ENCODE measurements at places on chromosomes 4 and X.

DNA sequence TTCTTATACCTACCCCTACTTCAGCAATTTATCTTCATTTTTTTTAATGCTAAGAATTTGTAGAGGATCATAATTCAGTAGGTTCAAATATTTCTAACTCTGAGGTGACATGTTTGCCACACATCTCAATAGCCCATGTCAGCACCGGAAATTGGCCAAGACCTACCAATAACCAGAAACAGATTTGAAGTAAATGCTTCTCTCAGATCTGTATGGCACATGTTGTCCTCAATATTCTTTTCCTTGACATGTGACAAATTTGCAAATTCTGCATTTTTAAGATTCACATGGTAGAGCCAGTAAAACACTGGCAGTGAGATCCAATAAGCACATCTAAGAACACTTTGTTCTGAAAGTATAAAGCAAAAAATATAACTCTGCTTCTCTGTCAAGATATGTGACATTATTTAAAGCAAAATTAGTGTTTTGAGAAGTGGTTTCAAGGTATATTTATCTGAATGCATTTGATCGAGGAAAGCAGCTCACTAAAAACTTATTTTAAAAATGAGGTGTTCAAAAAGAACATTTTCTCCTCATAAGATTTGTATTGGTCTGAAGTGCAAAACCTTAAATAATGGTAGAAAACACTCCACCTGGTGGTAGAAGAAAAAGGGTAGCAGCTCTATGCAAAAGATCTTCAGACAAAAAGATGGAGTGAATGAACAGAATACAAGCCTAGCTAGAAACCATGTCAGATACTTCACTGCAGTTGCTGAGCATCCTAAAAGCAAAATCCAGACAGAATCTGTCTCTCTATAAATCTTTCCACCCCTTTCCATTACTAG is 513.8 kb upstream of the FAM241A start:
- DNase-seq = peak; percentile 27

DNA sequence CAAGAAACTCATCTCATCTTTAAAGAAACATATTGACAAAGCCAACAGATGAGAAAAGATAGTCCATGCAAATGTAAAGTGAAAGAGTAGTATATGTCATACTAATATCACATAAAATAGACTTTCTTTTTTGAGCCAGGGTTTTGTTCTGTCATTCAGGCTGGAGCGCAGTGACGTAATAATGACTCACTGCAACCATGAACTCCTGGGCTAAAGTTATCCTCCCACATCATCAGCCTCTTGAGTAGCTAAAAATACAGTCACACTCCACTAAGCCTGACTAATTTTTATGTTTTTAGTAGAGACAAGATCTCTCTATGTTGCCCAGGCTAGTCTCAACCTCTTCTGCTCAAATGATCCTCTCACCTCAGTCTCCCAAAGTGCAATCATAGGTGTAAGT is 51.8 kb upstream of the TRAM1L1 start:
- peak; percentile 92 for DNase-seq

- DNase-seq = no peak
These were observed 675 bp downstream of the PRIMPOL start for GRCh38 chr4:184649971-184650855.

- DNase-seq = peak; percentile 30
These were observed 71.3 kb upstream of the ENOX2 start for GRCh38 chrX:130974323-130974722.

- DNase-seq = no peak
These were observed 69.5 kb upstream of the CT45A1 start for GRCh38 chrX:135643916-135644315.

DNA sequence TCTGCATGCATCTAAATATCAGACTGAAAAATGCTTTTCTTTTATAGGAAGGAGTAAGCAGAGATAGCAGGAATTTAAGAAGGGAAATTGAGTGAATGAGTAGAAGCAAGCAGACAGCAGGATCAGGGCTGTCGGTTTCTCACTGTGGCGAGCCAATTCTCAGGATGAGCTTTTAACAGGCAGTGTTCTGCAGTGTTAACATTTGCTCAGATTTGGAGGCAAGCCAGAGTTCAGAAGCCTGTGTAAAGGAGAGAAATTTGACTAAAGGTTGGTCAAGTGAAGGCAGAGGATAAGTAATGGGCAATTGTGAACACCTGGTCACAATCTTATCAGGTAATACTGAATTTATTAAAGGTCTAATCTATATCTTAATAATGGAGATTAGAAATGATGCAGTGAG is 133.3 kb upstream of the MAGEB16 start:
- no peak for DNase-seq

- no peak for DNase-seq
These were observed 5.1 kb downstream of the TIMP1 start for GRCh38 chrX:47587091-47587891.

DNA sequence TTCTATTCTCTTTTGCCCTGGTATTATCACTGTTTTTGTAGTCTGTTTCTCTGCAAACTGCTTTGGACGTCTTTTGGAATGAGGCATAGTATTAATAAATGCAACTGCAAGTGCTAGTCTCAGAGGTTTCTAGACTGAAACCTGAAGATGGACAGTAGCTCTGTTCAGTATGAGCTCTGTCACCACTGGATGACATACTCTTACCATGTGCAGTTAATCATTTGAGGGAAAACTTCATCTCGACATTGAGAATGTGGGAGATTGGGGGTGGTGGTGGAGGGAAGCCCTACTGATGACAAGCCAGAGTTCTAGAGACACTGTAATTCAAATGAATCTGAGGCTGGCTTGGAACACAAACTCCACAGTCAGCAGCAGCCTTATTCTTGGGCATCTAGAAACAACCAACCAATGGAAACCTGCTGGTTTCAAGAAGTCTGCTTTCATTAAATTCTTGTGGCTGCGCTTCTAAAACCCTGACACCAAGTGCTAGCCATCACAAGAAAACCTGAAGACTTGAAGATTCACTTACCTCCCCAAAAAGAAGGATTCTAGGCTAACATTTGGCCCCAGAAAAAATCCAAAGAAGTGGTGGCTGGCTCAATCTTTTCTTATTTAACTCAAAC is 161.7 kb downstream of the RASL11B start:
- DNase-seq = no peak

DNA sequence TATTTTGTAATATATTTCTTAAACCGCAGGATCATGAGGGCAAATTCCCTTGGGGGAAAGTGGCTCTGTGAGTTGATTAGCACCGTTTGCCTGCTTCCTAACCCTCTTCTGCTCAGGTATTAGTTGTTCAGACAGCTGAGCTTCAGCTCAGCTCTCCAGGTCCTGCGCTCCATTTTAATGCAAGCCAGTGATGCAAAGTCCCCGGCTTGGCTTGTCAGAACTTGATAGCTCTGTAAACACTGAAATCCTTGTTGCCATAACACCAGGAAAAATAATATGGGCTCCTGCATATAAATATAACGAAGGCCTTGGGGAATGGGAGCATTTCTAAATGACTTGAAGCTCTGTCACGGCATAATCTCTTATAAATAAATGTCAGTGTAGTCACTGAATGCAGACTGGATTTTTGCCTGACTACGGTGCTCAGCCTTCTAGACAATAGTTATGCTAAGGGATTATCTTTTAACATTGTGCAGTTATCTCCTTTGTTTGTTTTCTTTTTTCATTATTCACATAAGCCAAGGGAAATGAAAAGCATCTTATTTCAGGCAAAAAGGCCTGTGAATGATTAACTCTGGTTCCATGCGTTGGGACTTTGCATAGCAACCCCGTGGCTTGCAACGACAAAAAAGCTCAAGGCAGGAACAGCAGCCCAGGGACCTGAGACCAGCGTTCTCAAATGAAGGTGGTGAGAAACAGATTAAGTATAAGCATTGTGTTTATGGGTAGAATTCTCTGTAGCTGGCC is 253.2 kb downstream of the SPRY1 start:
- DNase-seq = peak; percentile 74

GRCh38 chr4:48670587-48670986 is 109.5 kb downstream of the FRYL start:
- DNase-seq = no peak

- DNase-seq = no peak
These were observed 27.5 kb downstream of the NSD2 start for GRCh38 chr4:1898681-1899080.

GRCh38 chr4:119526786-119527550 is 101.6 kb downstream of the PDE5A start:
- DNase-seq = no peak

DNA sequence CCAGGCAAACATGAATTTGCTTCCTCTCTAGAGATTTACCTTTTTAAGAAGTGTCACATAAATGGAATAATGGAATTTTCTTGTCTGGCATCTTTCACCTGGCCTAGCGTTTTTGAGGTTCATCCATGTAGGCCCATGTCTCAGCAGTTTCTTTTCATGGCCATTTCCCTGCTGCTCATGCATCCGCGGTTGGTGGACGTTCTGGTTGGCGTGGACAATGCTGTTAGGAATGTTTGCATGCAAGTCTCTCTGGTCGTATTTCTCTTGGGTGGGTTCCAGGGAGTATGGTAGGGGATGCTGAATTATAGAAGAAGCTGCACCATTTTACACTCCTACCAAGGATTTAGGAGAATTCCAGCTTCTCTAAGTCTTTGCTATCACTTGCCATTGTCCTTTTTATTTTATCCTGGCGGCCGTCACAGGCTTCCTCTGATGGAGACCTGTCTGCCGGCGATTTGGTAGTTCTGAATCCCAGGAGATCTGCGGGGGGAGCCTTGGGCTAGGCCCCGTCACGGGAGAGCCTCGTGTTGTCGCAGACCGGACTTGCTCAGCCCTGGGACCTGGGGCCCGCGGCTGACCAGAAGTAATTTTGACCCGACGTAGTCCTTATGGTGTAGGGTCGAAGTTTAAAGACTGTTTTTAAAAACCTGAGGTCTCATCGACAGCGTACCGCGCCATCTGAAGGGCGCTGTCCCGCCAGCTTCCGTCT is 56.9 kb upstream of the TADA2B start:
- no peak for DNase-seq

GRCh38 chrX:116526010-116526409 is 63.2 kb upstream of the CT83 start:
- DNase-seq = no peak

GRCh38 chr4:126526335-126526734 is 1106.4 kb upstream of the INTU start:
- DNase-seq = no peak

DNA sequence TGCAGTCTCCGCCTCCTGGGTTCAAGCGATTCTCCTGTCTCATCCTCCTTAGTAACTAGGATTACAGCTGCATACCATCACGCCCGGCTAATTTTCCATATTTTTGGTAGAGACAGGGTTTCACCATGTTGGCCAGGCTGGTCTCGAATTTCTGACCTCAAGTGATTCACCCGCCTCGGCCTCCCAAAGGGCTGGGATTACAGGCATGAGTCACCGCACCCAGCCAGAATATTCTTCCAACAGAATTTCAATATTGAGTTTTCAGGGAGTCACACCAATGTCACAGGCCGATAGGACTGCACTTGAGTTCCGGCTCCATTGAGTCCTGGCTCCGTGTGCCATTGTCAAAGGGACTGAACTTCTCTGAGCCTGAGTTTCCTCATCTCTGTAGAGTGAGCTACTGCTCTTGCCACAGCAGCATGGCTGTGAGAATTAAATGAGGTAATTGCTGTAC is 82.9 kb downstream of the CLCN4 start:
- no peak for DNase-seq

- DNase-seq = peak; percentile 56
These were observed 81.5 kb upstream of the EGFL6 start for GRCh38 chrX:13487731-13488505.

DNA sequence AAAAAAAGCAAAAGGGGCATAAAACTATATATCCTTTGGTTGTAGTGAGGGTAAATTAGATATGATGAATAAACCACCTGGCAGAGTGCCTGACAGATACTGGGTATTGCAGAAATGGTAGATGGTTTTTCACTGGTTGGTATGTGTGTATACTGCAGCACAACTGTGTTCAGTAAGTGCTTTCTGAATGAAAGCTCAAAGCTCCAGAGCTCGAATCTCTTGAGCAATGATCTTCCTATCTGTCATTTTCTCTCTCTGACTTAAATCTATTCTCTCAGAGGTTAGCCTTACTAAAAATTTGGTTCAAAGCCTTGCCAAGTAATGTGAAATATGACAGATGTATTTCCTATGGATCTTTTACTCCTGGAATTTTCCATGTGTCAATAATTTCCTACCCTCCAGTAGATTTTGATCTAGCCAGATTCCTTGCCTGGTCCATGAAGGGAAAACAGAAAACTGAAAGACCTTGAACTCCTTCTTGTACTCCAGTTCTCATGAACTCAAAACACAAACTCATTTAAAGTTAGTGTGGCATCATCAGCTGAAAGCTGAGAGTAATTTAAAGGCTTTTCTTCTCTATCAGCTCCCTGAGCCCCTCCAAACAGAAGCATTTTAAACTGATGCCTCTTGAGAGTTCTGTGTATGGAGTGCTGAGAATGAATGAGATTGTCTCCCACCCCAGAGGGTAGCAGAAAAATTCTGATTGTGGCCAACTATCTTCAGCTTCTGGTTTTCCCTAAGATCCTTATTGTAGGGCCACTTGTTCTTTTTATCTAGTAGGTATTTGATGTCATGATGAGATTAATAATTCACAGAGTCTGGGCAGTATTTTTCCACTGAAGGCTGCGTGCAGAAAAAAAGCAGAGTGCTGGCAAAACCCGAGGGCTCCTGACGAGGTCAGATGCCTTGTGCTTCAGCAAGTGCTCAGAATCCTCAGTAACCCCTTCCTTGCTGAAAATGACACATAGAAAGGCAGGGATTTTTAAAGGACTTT is 363.4 kb upstream of the BOD1L1 start:
- DNase-seq = peak; percentile 91

- DNase-seq = peak; percentile 2
These were observed 27.4 kb downstream of the HMGN5 start for GRCh38 chrX:81174286-81174685.

- no peak for DNase-seq
These were observed at the start of gene IL2 for GRCh38 chr4:122456231-122457116. Gene IL2, minus strand, starts transcription at chr4:122456725. Its CDS starts 285 bp downstream, at chr4:122456440.

- no peak for DNase-seq
These were observed 30.0 kb downstream of the CLCN3 start for GRCh38 chr4:169650227-169650936.
